ENCODE measurements at places on chromosomes 11 and 22.

DNA sequence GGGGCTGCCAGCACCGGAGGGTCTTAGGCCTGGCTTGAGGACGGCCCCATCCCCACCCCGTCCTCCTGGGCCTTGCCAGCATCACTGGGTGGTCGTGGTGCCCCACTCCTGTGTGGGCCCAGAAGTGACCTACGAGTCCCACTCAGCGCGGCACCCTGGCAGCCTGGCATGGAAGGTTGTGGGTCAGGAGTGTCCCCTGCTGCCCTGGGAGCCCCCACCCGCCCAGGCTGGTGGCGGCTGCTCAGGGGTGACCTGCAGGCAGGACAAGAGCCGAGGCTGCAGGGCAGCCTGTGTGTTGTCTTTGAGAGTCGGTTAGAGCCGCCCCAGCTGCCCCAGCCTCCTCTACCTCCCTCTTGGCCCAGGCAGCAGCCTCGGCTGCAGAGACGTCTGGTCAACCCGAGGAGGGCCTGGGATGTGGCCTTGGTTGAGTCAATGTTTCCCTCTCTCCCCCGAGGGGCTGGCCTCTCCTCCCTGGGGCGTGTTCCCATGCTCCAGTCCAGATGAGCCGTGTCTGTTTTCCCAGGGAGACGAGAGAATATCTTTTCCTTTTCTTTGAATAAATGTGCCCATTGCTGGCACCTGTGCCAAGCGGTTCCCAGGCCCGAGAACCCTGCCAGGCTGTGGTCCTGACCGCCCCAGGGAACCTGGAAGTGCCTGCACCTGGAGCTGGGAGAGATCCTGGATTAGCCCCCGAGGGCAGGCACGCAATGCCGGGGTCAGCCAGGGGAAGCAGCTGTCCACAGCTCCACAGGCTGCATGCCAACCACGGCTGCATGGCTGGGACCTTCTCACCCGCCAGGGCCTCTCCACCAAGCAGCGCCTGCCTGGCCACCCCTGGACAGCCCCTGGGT is 35.7 kb upstream of the MUC5AC start:
- peak; percentile 50 for DNase-seq

DNA sequence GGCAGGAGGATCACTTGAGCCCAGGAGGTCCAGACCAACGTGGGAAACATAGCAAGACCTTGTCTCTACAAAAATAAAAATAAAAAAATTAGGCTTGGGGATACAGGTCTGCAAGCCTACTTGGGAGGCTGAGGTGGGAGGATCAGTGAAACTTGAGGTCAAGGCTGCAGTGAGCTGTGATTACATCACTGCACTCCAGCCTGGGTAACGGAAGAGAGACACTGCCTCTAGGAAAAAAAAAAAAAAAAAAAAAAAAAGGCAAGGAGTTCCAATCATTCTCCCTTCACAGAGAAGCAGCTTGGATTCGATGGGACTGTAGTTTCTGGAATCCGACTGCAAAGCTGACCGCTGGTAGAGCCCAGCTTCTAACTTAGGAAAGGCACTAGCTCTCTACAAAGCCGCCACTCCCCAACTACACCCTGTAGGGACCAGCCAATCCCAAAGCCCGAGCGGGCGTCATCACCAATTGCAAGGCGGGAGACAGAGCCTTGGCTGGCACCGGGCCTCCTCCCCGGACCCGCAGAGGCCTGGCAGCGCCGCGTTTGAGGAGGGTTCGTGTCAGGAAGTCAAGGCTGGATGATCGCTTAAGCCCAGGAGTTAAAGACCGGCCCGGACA is 716 bp upstream of the DDB2 start:
- peak; percentile 95 for DNase-seq

- DNase-seq: no peak
Measured at GRCh38 chr11:1163911-1164735, 6.4 kb downstream of the MUC5AC start.

- DNase-seq: no peak
Measured at GRCh38 chr11:57484141-57484710, 23.9 kb downstream of the RTN4RL2 start.

DNA sequence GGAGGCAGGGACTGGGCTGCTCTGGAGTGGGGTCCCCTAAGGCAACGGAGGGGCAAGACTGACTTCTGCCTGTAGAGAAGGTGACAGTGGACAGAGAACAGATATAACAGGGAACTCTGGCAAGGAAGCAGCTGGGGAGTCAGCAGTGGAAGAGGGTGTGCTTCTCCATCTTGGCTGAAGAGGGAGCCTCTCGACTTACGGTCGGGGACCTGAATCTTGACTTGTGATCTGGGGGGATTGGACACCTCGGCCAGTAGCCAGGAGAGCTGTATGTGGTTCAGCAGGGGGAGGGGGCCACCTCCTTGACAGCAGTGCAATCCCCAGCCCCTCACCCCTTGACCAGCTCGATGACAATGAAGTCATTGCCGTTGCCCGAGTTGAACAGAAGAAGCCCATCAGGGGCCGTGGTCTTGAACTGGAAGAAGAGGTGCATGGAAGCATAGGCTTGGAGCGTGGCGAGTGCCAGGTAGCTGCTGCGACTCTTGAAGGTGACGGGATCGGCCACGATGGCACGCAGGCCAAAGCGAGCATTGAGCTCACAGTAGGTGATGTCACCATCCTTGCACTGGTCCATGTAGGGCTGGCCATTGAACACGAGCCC is 60.0 kb downstream of the SLC22A12 start:
- peak; percentile 68 for DNase-seq

DNA sequence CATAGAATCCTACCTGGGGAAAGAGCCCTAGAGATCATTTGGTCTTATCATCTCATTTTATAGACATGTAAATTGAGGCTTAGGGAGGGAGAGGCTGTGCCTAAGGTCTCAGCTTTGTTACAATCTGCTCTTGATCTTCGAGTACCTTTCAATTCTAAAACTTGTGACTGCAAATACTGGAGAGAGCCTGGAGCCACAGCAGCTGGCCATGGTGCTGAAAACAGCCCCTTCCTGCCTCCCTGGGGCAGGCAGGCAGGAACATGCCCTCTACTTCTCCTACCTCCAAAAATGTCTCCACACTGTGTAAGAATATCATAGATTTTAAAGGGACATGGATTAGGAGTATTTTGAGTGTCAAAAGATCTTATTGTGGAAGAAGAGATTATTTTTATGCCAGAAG is 52.2 kb downstream of the C22orf42 start:
- DNase-seq: peak; percentile 48

DNA sequence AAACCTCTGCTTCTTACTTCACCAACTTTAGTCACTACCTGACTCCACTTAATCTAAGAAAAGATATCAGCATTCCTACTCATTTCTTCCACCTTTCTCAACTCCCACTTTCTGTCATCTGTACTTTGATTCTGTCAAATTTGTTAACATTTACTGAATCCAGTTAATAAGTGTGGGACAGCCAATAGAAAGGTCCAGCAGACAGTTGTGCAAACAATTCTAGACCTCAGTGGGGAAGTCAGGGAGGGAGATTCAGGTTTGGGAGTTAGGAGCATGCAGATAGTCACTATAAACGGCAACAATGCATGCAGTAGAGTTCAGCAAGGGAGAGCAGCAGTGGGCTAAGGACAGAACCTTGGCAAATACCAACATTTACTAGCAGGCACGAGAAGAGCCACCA is 4.1 kb downstream of the FBXO3 start:
- DNase-seq: no peak
